ENCODE measurements at places on chromosomes 6 and 20.

DNA sequence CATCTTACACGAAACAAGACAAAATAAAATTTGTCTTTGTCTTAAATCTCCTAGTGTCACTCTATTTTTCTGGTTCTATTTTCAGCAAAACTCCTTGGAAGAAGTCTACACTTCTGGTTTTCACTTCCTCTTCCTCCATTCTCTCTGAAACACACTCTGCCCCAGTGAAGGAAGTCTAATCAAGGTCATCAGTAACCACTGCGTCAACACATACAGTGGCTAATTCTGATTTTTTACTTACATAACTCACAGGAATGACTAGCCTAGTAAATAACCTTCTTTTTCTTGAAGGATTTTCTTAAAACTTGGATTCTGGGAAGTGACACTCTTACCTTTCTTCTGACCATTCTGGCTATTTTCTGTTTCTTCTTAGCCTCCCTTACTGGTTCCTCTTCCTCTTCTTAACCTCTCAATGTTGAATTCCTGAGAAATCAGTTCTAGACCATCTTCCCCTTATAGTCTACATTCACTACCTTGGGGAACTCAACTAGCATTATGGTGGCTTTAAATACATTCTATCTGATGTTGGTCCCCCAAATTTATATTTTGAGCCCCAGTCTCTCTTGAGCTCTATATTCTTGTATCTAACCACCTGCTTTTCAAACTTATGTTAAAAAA is 37.5 kb downstream of the AIG1 start:
- no peak for DNase-seq

DNA sequence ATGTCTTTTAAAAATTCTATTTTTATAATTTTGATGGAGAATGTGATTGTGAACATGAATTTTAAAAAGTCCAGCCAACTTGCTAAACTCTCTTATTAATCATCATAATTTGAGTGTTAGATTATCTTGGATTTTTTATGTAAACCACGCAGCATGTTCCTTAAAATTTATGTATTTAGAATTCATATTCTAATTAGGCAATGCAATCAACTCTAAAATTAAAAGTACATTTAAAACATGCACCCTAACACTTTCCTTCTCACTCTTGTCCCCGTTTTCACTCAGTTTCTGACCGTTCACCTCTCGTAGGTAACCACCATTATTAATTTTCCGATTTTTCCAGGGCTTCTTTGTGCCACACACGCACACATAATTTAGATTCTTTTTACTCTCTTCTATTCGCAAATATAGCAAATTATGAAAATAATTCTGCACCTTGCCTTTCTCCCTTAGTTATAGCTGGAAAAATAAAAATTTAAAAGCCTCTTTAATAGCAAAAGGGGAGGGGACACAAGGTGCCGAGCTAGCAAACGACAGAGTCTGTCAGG is 329 bp upstream of the ZKSCAN3 start:
- no peak for DNase-seq

DNA sequence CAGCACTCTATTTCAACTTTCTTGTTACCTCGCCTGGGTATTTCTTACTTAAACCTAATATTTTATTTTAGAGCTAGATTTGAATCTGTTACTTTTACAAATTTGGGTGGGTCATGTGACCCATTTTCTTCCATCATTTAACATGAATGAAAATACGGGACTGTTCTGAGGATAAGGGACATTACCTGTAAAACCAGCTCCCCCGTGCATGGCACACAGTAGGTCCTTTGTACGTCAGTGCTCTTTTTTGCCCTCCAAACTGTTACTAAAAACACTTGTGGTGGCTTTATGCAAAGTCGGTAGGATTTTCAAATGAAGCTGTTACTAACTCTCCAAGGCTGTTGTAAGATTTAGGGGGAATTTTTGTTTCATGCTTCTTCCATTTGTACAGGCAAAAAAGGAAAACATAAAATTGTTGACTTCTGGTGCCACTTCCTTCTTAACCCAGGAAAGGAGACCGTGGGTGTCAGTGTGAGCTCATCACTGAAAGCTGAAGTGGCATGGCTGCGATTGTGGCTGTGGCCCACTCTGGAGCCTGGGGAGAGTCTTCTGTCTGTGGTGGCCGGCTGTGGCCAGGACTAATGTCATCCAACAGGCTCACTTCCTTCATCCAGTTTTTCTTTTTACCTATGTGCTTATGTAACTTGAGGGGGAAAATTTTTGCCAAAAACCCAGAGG is 40.2 kb upstream of the PXDC1 start:
- DNase-seq, result no peak

DNA sequence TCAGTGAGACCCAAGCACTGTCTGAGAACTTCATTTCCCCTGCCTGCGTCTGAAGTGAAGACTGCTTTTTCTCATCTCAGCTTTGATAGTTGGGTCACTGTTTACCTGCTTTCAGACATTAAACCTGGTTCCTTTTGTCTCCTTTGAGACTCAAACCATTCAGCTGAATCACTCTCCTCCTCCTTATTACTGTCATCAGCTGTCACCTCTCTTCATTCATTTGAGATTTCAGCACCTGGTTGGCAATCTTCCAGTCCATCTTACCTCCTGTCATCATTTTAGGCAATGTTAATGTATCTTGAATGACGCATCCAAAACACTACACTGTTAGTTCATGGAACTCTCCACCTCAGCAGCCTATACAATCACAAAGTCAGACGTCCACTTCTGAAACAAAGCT is 34.3 kb upstream of the SOX4 start:
- DNase-seq, result no peak

DNA sequence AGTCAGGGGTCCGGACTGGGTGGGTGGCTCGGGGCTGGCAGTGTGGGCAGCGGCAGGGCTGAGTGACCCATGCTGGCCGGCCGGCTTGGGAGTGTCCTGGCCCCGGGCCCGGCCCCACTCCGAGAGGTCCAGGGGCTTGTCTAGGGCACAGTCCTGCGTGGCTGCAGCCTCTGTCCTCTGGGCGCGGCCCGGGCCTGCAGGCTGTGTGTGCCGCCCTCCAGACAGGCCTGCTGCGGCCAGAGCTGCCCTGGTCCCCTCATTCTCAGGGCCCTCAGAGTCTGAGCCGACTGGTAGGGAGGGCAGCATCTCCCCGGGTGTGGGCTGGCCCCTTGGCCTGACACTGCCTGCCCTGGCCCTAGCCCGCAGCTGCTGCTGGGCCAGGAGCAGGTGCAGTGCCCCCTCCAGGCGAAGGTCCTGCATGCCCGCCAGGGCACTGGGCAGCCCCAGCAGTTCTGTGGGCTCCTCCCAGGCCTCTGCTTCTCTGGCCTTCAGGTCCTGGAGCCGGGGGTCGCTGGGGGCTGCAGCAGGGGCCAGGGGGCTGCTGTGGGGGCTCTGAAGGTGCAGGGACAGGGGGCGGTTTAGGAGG is 6.9 kb upstream of the CABLES2 start:
- no peak for DNase-seq

DNA sequence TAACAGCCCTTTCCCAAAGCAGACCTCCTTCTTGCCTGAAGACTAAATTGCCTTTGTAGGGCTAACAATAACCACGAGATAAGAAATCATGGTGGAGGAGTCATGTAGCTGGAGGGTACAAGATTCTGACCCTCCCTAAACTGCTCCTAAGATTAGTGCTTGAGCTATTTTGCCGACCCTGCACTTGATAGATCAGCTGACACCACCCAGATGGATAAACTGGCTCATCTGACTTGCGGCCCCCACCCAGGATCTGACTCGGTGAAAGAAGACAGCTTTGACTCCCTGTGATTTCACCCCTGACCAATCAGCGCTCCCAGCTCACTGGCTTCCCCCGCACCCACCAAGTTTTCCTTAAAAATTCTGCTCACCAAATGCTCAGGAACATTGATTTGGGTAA is 57.6 kb upstream of the UNC93A start:
- DNase-seq, result no peak

DNA sequence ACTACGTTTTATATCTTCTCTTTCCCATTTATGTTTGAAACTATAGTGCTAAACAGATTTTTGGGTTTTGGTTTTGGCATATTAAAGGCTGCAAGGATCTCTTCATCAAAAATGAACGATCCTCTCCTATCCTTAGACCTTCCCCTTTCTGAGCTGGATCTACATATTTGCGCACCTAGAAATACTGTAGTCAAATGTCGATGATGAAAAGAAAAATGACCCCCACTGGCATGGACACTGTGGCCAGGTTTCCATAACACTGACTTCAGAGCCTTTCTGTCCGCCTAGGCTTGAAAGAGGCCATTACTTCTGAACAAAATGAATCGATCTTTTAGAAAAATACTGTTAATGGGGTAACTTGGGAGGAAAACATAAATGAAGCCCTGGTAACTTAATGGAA is 5.8 kb downstream of the FLRT3 start:
- DNase-seq, result no peak

DNA sequence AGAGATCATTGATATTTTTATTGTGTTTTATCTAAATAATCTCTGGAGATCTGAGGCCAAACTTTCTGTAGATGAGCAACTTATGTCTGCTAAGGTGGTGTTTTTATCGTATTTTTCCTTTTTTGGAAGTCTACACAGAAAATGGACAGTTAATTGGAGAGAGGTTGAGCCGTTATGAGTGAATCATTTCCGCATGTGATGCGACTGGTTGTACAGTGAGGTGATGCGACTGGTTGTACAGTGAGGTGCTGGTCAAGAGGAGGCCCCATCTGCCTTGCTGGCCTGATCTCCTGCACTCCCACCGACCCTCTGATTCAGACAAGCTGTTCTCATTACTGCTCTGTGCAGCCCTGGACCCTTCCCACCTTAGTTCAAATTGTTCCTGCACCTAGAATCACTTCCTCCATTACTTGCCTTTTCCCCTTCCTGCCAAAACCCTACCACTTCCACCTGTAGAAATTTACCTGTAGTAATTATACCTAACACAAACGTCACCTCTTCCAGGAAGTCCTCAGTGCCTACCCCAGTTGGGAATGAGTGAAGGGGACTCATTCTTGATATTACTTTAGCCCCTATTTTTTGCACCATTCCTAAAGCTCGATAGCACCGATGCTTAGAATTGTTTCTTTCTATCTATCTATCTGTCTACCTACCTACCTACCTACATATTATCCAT is 100.3 kb downstream of the ZDHHC14 start:
- DNase-seq, result no peak

DNA sequence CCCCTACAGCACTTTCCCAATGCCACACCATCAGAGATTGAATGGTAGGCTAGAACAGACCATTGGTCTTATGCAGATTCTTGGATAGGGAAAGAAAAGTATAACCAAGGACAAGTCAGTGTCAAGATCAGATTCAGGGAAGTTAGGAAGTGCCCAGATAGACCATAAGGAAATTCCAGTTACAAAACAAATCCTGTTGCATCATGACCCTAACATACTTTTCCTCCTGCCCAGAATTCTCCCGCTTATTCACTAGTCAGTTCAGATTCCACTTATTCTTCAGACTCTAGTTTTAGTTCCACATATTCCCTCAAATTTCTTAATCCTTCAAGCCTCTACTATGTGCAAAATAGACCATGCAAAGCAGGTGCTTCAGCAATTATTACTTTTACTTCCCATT is 20.7 kb downstream of the METTL24 start:
- no peak for DNase-seq

All from stimulated activated CD4-positive, alpha-beta T cell treated with anti-CD3 and anti-CD28 coated beads, Interleukin-1b, Interleukin-23, amount 100 ng/mL, for 48 hours (primary cell).